ENCODE measurements at places on chromosomes 6 and 20.

DNA sequence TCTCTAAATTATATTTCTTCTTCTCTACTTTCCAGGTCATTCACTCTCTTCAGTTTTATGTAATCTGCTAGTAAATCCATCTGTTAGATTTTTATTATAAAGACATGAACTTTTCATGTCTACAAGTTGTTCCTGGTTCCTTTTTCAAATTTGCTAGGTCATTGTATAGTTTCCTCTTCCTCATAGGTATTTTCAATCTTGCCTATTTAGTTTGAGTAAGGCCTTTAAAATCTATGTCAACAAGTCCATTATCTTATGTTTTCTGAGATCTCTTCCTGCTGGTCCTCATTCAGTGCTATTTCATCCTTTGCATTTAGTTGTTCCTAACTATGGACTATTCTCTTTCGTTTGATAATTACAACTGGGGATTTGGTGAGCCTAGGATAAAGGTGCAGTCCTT is 11.0 kb downstream of the RRBP1 start:
- no peak for DNase-seq

- DNase-seq: no peak
Observed at GRCh38 chr20:60407011-60407771, 449.0 kb downstream of the CDH26 start.

- DNase-seq: no peak
Observed at GRCh38 chr20:46559001-46559400, 8.5 kb upstream of the OCSTAMP start.

- no peak for DNase-seq
Observed at GRCh38 chr6:125850361-125850760, 59.6 kb downstream of the NCOA7 start.
